Fibroblast of skin of back (primary cell): ENCODE measurements at places on chromosomes 6 and 20.
A peak's percentile ranks its signal among the peaks of the same experiment; 100 is the strongest.

- no peak for DNase-seq
These were observed 335.4 kb upstream of the SPTLC3 start for GRCh38 chr20:12673352-12673751.

GRCh38 chr20:47359530-47360296 is 3.2 kb upstream of the ZMYND8 start:
- DNase-seq, result no peak

DNA sequence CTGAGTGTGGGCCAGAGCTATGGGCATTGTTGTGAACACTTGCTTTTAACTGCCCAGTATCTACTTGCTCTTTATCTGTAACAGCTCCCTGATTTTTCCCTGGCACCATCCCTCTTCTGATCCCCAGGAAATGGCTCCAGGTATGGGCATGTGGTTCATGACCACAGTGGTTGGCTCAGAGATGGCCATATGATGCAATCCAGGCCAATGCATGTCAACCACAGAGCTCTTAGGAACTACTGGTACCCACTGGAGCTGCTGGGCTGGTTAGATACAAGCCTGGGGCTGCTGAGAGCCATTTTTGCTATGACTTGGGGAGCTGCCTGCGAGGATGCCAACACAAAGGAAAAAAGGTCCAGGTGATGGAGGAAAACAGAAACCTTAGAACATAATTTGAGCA is 55.6 kb downstream of the KCNB1 start:
- no peak for DNase-seq

DNA sequence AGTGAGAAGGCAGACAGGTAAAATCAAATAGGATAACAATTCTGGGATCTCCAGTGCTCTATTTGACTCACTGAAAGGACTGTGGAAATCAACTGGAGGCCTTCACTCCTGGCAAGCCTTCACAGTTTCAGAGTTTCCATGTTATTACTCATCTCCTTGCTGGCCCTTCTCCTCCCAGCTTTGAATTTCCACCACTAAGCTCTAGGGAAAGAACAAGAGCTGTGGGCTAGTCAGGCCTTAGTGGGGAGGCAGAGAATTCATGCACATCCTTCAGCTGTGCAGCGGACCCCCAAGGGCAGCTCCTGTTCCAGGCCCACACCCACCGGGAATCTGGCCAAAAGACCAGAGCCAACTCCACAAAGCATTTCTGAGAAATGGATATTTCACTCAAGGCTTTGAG is 26.0 kb downstream of the MYLIP start:
- DNase-seq, result peak; percentile 76

DNA sequence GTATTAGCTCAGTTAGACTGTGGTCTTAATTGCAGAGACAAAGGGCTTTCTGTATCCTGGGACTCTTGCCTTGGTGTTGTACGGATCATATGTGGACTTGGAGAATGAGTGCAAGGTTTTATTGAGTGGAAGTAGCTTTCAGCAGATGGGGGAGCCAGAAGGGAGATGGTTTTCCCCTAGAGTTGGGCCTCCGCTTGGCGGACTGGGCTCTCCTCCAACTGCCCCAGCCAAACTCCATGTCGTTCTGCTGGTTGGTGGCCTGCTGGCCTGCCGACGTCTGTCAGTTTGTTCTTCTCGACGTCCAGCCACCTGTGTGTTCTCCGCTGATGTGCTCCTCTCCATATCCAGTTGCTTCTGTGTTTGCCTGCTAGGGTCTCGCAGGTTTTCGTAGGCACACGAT is 189.5 kb upstream of the FLRT3 start:
- DNase-seq, result no peak

DNA sequence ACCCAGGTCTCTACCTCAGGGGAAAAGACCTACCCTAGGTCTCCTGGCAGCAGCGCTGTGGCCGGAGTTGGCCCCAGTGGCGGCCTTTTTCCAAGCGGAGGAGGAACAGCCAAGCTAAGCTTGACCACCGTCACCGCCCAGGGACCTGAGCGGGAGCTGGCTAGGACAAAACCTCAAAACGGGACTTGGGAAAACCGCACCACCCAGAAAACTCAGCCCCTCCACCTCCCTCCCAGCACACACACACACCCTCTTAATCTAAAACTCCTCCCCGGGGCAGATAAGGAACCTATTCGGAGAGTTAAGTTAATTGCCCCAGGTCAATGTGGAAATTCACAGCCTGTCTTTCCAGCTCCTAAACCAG is 2.7 kb upstream of the TRERF1 start:
- no peak for DNase-seq

GRCh38 chr6:156599366-156599765 is 177.8 kb upstream of the ARID1B start:
- no peak for DNase-seq

DNA sequence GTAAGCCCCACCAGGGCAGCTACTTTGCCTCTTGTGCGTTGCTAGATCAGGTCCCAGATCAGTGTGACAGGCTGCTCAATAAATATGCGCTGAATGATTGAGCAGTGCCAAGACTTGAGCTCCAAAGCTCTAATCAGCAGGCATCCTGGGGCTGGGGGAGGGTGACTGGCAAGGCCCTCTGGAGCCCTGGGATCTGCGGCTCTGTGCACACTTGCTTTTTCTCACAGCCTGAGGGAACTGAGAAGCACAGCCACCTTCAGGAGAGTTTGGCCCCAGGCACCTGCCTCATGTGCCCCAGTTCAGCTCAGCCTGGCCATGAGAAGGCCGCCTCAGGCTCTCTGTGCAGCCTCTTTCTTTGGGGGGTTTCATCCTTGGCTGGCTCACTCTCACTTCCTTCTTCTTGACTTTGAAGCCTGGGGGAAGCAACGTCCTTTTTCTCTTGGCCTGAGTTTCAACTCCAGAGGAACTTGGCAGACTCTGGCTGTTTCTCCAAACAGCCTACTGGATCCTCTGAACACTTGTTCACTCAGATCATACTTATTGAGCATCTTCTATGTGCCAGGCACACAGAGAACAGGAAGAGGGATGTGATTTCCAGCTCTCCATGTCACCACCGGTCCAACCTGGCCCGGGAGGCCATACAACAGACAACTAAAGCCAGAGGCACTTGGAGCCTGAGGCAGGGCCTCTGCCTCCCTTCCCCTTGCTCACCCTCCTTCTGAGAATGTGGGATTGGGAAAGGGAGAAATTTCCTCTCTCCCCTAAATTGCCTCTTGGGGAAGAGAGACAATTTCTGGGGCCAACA is 114.0 kb downstream of the VEGFA start:
- no peak for DNase-seq

- DNase-seq, result no peak
These were observed 18.7 kb downstream of the CCDC170 start for GRCh38 chr6:151512481-151512880.

GRCh38 chr6:156662025-156662445 is 115.1 kb upstream of the ARID1B start:
- DNase-seq, result peak; percentile 67

GRCh38 chr6:22451962-22452361 is 117.4 kb upstream of the HDGFL1 start:
- peak; percentile 70 for DNase-seq

GRCh38 chr6:149114167-149114566 is 203.3 kb upstream of the TAB2 start:
- no peak for DNase-seq

DNA sequence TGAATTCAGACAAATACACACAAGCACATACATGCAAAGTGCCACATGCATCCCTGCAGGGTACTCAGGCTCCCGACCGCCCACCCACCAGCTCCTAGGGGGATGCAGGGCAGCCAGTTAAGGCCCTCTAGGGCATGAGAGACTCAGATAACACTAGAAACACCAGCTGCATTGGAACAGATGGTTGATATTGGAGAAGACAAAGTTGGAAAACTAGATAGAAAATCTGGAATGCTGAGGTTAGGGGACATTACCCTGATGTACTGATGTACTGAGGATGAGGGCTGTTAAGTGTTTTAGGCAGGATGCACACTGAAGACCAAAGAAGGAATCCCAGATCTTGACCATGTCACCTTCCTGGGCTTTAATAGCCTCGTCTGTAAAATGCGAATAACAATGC is 134.6 kb upstream of the ECI2 start:
- no peak for DNase-seq

GRCh38 chr6:129393654-129394053 is 316.3 kb downstream of the ARHGAP18 start:
- DNase-seq, result no peak

- no peak for DNase-seq
These were observed 49.5 kb downstream of the ARHGAP40 start for GRCh38 chr20:38651154-38651553.

DNA sequence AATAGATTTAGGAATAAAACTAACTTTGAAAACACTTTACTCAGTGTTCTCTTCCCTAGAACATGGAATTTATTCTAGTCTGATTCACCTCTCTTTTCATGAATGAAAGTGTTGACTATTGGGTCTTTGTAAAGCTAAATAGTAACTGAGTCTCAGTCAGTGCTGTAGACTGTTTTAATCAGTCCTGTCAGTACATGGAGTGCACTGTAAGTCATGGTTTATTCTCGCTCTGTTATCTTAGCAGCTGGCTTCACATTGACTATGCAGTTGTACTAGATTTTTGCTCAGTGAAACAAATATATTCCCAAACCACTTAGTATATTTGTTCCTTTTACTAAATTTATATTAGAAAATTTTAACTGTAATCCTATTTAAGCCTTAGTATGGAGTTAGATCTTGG is 15.1 kb upstream of the ACAT2 start:
- DNase-seq, result no peak

- no peak for DNase-seq
These were observed 63.4 kb downstream of the DST start for GRCh38 chr6:56579155-56579851.

DNA sequence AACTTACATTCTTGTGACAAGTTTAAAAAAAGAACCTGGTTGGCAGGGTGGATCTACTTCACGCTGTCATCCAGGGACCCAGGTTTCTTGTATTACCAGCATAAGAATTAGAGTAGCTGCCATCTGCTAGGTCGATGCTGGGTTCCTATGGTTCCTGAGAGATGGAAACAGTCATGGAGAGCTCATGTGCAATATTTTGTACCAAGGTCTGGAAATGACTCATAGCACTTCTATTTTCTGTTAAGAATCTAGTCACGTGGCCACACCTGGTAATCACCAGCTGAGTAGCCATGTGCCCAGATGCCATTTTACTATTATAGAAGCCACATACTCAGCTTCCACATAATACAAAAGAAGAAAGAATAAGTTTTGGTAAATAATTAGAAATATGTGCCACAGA is 171.3 kb downstream of the CD83 start:
- no peak for DNase-seq

GRCh38 chr6:84001119-84001518 is 32.5 kb upstream of the MRAP2 start:
- DNase-seq, result no peak

DNA sequence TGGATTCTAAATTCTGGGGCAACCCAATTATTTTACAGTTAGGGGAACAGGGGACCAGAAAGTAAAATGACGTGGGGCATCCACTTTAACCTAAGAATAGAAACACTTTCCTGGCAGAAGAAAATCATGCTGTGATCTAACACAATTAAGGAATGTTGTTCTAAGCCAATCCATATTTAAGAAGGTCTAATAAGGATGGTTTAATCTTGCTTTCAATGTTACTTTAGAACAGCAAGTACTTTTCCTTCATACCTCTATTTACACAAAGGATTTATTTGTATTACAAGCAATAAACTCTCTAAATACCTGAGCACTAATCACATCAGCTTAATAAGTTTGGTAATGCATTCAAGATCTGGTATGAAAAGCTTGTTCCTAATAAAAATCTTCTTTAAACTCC is 32.4 kb downstream of the SLC2A12 start:
- DNase-seq, result no peak

DNA sequence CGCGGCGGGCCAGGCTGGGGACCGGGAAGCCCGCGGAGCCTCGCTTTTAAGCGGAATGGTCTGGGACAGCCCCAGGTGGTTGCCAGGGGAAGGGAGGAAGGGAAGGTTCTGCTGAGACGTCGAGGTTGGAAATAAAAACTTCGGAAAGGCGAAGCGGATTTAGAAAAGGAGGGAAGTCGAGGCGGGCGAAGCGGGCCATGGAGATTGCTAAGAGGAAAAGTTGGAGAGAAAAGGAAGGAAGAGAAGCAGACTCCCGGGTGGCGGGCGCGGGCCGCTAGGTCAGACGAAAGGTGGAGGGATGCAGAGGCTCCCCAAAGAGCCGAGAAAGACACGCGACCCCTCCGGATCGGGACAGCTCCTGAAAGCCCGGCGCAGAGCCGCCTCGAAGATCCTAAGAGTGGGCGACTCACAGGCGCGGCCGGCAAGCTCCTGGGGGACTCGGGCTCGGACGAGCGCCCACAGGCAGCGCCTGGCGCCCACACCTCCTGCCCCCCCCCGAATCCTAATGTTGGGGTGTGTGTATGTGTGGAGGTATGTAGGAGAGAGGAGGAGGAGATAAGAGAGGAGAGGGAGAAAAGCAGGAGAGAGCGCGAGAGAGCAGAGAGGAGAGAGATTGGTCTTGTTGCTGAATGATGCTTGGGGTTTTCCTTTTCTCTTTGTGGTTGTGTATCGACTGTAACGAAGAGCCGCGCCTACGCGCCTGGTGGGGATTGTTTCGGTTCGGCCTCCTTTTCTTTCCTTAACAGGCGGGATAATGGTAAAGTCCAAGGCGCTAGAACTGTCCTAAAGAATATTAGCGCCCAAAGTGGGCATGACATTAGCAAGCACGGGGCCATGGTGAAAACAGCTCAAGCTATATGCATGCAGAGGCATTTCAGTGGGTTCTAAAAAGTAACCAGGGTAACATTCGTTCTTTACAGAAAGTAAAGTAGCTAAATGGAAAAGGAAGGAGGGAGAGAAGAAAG is 1.5 kb downstream of the TFAP2B start:
- DNase-seq, result no peak
